BE2C (cell line): ENCODE measurements at places on chromosomes 6 and 20.
A peak's percentile ranks its signal among the peaks of the same experiment; 100 is the strongest.

DNA sequence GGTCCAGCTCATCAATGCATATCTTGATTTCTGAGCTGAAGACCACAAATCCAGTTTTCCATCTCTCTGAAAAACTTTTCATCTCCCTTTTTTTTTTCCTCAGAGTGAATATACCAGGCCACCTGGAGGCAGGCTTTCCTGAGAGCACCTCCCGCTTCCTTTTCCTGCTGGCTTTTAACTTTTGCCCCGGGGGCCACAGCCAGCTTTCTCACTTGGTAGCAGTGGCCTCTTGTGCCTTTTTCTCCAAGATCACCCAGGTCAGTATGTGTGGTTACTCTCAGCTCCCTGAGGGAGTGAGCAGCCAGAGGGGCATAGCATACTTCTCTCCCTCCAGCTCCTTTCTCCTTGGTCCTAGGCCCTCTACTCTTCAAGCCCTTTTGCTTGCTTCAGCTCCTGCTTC, at the start of gene BTN1A1:
BTN1A1 (plus strand) TSS at position 202 of the 400 bp plus-strand sequence. CDS start 984 bp downstream, outside the sequence.
- DNase-seq: no peak

DNA sequence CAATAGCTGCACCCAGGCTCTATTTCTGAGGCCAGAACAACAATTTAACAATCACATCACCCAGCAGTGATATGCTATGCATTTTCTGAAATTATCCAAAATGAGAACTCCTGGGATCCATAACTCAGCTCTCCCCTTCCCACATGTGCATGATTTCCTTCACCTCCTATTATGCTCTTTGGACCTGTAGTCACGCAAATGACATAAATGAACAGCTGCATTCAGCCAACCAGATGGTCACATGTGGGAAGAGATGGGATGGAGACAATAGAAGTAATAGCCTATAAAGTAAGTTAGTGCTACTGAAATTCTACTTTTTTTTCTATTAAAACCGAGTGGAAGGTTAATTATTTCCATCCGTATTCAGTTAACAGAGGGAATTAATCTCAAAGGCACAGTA, 662.1 kb upstream of the ID4 start:
- no peak for DNase-seq

GRCh38 chr20:52684176-52684575, 288.0 kb upstream of the TSHZ2 start:
- no peak for DNase-seq

- DNase-seq: no peak
Measured at GRCh38 chr6:132887204-132887603, 72.8 kb downstream of the RPS12 start.

DNA sequence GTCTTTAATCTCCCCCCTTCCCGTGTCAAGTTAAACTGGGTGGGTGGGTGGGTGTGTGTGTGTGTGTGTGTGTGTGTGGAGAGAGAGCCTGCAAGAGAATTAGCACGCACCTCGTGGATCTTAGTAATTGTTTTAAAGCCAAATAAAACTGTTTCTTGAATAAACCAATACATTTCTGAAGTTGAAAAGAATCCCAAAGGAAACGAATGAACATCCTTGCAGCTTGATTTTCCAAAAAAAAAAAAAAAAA, 381 bp upstream of the BICRAL start:
- no peak for DNase-seq

GRCh38 chr6:84052204-84052882, 18.8 kb downstream of the MRAP2 start:
- DNase-seq: peak; percentile 66

GRCh38 chr6:36066817-36067216, 39.2 kb downstream of the MAPK14 start:
- DNase-seq: no peak

DNA sequence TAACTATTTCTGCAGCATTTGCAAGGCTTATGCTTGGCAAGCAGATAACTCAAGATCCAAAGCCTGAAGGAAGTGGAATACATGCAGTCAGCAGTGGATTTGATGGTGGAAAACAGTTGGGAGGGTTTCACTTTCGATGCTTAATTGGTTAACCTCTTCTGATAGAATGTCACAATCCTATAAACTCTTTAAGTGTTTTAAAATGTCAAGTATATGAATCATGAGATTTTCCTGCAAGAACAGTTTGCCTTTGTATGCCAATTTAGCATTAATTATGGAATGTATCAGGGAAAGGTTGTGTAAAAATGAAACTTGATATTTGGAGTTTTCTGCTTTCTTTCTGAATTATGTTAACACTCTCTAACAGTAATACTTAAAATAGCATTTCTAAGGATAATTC, 36.6 kb downstream of the NKX2-4 start:
- no peak for DNase-seq

DNA sequence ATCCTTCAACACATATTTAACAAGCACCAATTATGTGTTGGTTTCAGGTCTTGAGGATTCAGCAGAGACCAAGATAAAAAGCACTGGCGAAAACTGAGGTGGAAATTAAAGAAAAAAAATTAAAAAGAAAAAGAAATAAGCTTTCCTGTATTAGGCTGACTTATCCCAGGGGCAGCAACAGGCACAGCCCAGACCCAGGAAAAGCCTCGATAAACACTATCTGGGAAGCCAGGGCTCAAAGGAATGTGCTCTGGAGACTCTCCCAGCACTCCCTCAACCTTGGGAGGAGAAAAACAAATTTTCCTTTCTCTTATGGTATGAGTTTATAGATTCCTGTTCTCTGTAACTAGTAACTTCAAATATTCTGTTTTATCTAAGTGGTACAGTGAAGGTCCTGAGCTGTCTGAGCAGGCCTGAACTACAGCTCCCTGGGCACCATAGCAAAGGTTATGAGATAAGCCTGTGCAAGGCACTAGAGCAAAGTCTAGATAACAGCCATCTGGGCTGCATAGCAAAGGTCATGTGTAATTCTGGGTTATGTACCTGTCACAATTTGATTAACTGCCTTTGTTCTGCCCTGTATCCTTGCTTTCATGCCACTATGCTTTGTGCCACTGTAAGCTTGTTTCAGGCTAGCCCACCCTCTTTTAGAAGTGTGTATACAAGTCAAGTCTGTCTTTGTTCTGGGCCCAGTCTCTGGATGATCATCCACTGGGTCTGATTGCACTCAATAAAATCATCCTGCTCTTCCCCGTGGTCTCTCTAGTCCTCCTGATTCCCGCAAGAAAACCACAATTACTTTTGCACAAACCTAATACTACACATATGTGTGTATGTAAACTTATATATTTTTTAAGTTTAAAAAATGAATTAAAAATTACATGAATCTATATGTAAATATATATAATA, 54.0 kb downstream of the IL22RA2 start:
- DNase-seq: no peak

GRCh38 chr6:169513478-169514193, 188.2 kb downstream of the WDR27 start:
- no peak for DNase-seq

DNA sequence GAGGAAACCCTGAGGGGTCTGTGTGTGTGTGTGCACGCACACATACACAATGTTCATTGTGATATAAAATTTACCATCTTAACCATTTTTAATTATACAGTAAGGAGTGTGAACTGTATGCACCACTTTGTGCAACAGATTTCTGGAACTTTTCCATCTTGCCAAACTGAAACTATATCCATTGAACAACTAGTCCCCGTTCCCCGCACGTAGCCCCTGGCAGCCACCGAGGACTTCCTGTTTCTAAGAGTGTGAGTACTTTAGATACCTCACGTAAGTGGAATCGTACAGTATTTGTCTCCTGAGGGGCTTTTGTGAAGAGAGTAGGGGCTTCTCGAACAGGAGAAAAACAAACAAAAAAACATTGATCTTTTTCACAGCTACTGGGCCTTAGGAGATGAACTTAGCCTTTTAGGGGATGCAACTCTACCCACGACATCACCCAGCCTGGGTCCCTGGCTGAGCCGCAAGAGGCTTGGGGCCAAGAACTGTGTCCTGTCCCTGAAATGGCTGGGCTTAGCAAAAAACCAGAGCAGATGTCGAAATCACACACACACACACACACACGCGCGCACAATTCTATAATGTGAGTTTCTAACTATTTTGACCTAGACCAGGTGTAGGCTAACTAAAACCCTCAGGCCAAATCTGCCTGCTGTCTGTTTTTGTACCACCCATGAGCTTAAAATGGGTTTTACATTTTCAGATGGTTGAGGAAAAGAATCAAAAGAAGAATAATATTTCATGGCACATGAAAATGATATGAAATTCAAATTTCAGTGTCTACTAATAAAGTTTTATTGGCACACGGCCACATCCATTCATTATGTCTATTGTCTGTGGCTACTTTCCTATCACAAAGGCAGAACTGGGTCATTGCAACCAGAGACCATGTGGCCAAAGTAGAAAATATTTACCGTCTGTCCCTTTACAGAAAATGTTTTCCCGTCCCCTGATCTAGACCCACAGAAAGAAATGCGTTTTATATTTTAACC, 144.2 kb downstream of the EYA2 start:
- DNase-seq: no peak

- DNase-seq: no peak
Measured at GRCh38 chr6:34149831-34150400, 4.0 kb upstream of the GRM4 start.

DNA sequence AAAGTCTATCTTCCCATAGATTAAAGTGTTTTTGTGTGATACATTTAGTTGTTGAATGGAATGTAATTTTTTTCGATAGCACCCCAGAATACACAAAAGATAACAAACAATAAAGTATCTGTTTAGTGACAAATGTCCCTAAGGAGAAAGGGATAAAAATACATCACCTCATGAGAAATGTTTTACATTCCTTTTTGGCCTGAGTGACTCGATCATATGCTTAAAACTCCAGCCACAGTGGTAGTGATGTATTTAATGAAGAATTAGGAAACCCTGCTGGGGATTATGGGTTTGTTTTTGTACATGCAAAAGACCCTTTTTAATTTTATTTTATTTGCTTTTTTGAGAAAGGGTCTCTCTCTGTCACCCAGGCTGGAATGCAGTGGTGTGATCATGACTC, 4.3 kb upstream of the SGK1 start:
- DNase-seq: no peak

DNA sequence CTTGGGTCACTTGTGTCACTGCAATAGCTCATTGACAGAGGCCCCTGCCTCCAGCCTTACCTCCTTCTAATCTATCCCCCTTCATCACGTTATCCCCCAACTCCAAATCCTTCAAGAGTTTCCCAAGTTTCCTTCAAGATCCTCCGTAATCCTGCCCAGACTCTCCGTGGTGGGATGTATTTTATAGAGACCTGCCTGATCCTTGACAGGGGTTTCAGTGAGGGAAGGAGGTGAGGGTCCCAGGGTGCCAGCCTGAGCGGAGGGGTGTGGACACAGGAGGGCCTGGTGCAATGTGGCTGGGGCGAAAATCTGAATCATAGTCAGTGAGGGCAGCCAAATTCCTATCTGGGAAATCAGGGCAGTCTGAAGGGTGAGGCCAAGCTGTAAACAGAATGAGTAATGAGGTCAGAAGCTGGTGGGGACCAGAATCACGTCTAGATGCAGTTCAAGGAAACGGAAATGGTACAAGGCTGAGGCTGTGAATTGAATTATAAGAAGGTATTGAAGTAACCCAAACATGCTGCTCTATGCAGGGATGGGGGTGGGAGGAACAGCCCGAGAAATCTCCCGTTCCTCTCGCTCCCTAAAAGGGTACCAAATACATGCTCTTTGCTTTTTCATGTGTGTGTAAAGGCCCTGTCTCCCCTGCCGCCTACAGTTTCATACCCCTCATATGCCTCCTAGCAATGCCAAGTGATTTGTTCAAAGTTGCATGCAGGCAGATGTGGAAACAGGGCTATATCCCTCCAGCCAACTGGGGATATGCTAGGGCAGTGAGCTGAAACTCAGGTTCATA, 35.4 kb upstream of the PIM1 start:
- no peak for DNase-seq

DNA sequence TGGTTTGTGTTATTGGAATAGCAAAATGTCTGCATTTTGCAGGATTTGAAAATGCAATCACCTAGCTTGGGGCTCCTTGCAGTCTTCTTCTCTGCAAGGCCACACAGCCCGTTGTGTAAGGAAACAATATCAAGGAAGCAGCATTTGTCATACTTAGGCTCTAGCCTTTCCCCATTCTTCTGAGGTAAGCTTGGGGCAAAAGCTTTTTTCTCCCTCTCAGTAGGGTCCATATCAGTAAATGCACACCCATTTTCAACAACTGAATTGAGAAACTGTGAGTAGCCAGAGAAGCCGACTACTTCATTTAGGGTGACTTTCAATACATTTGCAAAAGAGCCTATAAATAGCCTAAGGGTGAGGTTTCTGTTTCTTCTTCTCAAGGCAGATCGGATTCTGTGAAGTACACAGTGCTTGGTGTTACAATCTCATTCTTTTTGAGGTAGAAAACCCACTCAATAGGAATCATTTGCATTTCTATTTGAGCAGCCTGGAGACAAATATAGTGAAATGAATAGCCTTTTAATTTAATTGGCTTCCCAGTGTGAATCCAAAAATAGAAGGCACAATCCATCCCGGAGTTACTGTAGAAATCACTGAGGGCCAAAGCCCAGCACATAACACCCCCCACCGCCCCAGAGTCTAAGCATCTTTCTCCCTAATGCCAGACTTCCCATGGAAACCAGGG, 61.8 kb downstream of the BTBD3 start:
- no peak for DNase-seq

DNA sequence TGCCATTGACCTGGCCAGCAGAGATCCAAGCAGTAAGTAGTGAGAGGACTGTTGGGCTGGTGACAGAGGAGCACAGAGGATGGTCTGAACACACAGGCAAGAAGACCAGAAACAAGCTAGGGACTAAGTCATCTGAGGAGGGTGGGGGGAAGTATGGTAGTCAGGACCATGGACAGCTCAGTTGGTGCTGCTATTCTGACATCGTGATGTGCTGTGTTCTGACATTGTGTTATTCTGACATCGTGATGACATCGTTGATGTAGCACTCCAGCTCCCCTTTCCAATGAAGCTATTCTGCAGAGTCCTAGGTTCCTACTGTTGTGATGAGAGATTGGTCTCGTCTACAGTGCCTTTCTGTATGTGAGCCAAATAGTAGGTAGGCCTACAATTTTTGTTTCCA, 28.7 kb downstream of the CFAP206 start:
- no peak for DNase-seq

GRCh38 chr20:64224351-64225170, 31.0 kb upstream of the PCMTD2 start:
- DNase-seq: no peak

DNA sequence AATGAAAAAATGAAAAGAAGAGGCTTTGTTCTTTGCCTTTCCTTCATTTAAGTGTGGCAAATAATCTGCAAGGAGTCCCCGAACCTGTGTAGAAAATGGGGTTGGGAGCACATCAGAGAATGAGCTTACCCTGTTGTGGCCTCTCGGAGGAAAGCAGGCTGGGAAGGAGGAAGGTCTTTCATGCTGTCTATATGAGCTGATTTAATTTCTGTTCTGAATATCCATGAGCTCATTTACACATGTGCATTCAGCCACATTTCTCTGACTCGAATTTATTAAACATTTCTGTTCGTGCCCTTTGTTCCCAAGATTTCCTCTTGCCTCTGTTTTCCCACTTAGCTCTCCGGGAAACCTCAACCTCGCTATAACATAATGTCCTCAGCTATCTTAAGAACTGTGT, 584.4 kb upstream of the CDH4 start:
- no peak for DNase-seq

DNA sequence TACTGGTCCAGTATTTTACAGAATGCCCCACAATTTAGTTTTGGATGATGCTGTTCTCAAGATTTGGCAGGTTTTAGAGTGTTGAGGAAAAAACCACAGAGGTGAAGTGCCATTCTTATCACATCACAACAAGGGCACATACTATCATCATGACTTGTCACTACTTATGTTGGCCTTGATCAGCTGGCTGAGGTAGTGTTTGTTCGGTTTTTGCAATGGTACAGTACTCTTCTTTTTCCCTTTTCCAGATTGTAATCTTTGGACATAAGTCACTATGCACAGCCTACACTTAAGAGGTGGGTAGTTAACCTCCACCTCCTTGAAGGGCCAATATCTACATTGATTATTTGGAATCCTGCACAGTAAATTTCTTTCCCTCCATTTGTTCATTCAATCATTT, 8.8 kb downstream of the TENT5A start:
- DNase-seq: no peak
